Kidney glomerular epithelial cell (primary cell): ENCODE measurements at places on chromosomes 5 and 9.
A peak's percentile ranks its signal among the peaks of the same experiment; 100 is the strongest.

GRCh38 chr5:155651-156410 lies 35.5 kb upstream of the LRRC14B start:
- DNase-seq, result no peak

GRCh38 chr5:133384120-133384855 lies 228.1 kb downstream of the FSTL4 start:
- no peak for DNase-seq

GRCh38 chr5:160262151-160263074 lies 33.1 kb downstream of the FABP6 start:
- DNase-seq, result no peak

- no peak for DNase-seq
These were observed 173.3 kb upstream of the CLINT1 start for GRCh38 chr5:158032246-158032645.

DNA sequence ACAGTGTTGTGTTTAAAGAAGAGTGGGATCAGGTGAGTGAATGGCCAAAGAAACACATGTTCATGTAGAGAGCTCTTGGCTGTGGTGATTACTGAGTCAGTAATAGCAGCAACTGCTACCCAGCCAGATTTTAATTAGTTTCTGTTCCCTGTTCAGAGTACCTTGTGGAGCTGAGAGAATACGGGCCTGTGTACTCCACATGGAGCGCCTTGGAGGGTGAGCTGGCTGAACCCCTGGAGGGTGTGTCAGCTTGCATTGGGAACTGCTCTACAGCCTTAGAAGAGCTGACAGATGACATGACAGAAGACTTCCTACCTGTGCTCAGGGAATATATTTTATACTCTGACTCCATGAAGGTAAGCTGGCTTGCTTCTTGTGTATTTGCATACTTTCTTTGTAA lies 52.3 kb downstream of the SLC46A2 start:
- no peak for DNase-seq

DNA sequence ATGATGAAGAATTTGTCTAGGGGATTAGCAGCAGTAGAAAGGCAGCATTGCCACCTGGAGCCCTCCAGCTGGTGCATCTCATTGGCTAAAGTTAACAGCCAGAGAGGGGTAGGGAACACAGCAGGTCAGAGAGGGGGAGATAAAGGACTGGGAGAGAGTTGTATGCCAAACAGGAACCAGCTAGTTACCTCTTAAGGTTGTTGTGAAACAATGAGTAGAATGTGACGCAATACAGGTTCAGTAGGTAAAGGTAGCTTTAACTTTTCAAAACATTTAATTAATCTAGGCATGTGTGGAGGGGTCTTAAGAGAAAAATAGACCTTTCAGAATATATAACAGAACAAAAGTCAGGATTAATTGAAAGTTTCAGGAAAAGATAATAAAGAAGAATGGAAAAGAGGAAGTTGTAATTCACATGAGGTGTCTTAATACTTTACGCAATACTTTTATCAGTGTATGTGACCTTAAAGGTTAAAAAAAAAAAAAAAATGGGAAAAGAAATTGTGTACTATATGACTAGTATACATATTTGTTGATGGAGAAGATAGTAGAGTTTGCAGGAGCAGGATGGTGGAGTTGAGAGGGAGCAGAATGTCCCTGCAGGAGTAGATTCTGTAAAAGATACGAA lies 14.3 kb downstream of the FBXO38 start:
- no peak for DNase-seq

DNA sequence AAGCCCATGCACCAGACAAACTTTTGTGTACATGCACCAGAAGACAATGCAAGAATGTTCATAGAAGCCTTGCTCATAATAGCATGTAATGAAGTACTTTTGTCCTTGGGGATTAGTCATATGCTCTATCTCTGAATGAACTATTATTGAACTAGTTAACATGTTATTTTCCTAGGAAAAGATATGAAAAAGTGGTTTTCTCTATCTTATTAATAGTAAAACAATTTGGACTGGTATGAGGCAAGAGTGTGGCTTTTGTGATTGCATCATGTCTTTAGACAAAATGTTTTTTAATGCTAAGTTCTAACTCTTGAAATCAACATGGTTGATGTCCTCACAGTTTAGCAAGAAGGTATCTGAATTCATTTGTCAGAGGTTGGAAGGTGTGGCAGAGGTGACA lies 55.7 kb upstream of the SPDL1 start:
- DNase-seq, result no peak

GRCh38 chr5:139058121-139058520 lies 140.0 kb downstream of the SIL1 start:
- no peak for DNase-seq

GRCh38 chr9:16960084-16960483 lies 89.6 kb upstream of the BNC2 start:
- no peak for DNase-seq

GRCh38 chr9:72254901-72255545 lies 105.8 kb downstream of the GDA start:
- DNase-seq, result no peak

DNA sequence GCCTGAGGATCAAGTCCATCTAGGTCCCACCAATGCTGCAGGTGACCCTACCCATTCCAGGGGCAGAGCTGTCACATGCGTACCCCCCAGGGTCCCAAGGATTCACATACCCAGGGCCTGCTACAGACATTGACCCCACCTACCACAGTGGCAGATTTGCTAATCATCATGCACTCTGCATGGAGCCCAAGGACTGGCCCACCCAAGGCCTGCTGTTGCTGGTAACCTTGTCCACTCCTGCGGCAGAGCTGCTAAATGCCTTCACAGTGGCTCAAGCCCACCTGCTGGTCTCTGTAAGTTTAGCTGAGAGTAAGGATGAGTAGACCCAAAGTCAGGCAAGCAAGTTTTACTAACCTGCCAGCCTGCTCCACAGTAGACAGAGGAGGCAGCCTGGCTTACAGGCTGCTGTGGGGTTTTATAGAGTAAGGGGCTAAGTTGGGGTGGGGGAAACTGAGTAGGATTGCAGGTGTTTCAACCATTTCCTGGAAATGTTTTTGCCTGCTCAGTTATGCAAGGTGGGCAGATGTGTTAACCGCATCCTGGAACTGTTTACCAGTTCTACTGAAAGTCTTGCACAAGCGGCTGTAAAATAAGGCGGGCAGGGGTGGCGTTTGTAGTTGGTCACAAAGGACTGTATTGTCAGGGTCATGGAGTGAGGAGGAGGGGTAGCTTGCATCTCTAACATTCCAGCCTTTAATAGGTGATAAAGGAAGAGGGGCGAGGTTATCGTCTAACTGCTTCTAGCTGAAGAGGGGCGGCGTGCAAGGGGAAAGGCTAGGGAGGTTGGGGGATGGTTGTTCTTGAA lies 2163.5 kb upstream of the WWC1 start:
- no peak for DNase-seq

- DNase-seq, result no peak
These were observed 681 bp upstream of the LHFPL2 start for GRCh38 chr5:78649211-78649695.

- no peak for DNase-seq
These were observed 49.0 kb upstream of the CKMT2 start for GRCh38 chr5:81183811-81184748.

GRCh38 chr5:168656633-168657032 lies 77.5 kb upstream of the PANK3 start:
- no peak for DNase-seq

- DNase-seq, result peak; percentile 15
These were observed 300.8 kb upstream of the PANK3 start for GRCh38 chr5:168879929-168880328.
